ENCODE measurements at places on chromosomes 1 and 21. TPM values are rescaled to one million over a fixed set of nuclear protein-coding genes. Genes with fewer than 3 reads are reported as not detected.
A peak's percentile ranks its signal among the peaks of the same experiment; 100 is the strongest.

DNA sequence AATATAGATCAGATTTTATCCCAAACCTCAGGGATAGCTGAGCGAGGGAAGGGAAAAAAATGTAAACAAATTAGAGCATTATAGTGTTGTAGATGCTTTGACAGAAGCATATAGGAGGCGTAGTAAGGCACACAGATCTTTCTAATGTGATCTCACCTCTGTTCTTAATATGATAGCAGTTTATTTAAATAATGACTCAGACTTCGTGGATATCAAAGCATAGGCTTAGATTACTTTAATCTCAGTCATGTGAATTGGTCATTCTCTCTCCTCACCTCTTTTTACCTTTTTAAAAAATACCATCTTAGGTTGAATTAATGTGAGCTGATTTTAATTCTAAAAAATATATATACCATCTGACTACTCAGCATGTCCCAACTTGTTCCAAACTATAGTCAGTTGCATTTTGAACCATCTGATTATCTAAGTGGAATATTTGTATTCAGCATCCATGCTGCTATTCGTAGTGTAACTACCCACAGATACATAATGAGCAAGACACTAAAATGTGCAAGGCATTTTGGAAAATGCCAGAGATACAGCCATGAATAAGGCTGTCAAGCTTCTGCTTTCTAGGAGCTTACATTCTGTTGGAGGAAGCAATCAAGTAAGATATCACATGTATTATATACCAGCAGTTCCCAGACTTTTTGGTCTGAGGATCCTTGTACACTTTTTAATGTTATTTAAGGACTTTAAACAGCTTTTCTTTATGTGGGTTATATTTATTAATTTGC lies 76.7 kb downstream of the OSBPL9 start:
- DNase-seq = no peak

Gene MSH4
- 0.55 TPM for total RNA-seq

- no peak for DNase-seq
Measured at GRCh38 chr1:231139659-231140654, 21.9 kb upstream of the TRIM67 start.

Gene NTMT2
- total RNA-seq = not detected

Gene SPATA1
- total RNA-seq = 0.96 TPM

DNA sequence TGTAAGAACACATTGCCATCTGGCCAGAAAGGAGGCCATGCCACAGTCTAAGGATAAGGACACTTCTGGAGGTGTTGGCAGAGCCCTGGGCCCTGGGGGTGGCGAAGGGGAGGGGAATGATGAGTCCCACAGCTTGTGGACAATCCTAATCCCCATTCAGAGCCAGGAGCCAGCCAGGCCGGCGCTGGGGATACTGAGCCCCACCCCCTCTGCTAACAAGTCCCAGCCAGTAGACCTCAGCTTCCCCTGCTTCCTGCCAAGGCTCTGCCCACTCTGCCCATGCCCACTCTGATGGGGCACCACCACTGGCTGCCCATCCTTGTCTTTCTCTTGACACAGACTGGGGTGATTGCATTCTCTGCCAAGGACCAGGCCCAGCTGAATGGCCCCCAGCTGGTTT lies 71.9 kb downstream of the NAV1 start:
- DNase-seq = no peak

- DNase-seq = no peak
Measured at GRCh38 chr1:91283421-91283726, 121.3 kb downstream of the HFM1 start.

Gene PER3
- total RNA-seq = 33.3 TPM

Gene S100A7A
- not detected for total RNA-seq

GRCh38 chr1:170881268-170882265 lies 53.8 kb upstream of the MROH9 start:
- DNase-seq = no peak

DNA sequence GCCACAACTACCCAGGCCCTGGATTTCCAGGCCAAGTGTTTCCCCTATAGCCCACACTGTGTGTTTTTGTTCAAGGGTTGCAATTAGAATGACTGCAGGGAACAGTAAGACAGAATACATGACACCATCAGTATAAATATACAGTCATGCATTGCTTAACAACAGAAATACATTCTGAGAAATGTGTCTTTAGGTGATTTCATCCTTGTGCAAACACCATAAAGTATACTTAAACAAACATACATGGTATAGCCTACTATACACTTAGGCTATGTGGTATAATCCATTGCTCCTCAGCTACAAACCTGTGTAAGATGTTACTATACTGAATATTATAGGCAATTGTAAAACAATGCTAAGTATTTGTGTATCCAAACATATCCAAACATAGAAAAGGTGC lies 7.5 kb upstream of the SLC44A5 start:
- no peak for DNase-seq

- DNase-seq = no peak
Measured at GRCh38 chr1:186858923-186859322, 30.2 kb downstream of the PLA2G4A start.

DNA sequence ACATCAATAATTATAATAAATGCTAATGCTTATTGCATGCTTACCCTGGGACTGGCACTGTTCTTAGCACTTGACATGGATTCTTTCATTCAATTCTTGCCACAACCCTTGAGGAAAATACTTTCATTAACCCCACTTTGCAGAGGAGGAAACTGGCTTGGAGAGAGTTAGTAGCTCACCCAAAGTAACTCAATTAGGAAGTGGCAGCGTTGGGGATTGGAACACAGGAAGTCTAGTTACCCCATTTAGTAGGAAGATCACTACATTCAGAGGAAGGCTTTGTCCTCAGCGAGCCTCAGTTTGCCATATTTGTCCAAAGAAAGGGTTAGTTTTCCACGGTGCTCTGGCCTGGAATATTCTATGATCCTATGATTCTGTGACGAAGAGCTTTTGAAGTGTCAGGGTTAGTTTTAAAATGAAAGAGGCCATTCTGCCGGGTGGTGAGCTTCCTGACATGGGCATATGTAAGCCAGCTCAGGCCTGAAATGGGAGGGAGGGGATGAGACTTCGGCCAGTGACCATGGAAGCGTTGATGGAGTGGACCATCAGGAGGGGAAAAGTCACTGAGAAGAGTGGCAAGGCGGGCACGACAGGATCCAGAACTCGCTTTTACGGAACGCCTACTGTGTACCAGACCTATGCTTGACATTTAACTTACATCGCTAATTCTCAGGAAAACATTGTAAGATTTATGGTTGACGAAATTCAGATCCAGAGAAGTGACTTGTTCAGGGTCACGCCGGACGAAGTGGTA lies 28.2 kb upstream of the EPB41 start:
- DNase-seq = no peak

DNA sequence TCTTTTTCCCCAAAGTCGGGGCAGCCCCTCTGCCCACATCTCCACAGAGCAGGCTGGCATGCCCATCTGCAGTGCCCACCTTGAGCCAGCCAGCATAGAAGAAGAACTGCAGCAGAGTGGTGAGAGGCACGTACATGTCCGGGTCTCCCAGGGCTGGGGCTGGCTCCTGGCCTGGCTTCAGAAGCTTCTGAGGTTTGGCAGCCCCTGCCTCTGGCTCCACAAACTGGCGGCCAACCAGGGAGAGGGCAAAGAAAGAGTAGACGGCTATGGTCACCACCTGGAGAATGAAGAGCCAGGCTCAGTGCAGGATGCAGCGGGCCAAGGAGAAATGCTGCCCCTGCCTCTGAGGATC lies 3.0 kb downstream of the BEST4 start:
- DNase-seq = no peak

Gene SLC9C2
- total RNA-seq = not detected

GRCh38 chr1:2180297-2181245 lies 14.0 kb downstream of the FAAP20 start:
- no peak for DNase-seq

Gene ZYG11B
- 33.3 TPM for total RNA-seq

Gene SDC3
- 68.2 TPM for total RNA-seq

DNA sequence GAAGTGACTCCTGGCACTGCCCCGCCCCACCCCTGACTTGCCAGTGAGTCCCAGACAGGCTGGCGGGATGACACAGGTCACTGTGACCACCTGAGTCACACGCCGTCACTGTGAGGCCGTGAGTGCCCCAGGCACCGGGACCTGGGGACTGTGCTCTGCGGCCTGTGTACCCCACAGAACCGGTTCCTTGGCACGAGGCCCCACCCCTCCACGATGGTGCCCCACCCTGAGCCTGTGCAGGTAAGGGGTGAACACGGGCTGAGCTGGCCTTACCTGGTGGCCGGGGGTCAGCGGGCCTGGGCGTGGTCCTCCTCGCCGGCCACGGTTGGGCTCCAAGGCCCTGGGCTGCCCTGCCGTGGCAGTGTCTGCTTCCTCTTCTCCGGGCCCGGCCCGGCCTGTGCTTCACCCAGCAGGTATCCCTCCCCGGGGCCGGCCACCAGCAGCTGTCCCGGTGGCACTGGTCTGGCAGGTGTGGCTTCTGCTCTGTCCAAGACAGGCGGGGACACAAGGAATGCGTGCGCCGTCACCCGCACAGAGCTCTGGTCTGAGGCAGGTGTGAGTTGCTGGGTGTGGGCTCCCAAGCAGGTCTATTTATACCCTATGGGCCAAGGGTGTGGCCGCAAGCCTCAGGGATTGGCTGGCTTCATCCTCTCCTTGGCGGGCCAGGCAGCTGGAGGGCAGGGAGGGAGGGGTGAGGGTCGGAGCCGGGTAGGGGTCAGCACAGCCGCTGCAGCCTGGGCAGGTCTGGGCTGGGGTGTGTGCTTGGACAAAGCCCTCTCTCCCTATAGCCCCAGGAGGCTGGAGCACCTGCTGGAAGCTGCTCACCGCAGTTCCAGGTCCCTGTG lies at the start of gene RNF223:
TSS of gene RNF223 (minus strand) at position 564 of the 845 bp plus-strand sequence. CDS start 1,740 bp downstream, outside the sequence.
- DNase-seq = peak; percentile 90

DNA sequence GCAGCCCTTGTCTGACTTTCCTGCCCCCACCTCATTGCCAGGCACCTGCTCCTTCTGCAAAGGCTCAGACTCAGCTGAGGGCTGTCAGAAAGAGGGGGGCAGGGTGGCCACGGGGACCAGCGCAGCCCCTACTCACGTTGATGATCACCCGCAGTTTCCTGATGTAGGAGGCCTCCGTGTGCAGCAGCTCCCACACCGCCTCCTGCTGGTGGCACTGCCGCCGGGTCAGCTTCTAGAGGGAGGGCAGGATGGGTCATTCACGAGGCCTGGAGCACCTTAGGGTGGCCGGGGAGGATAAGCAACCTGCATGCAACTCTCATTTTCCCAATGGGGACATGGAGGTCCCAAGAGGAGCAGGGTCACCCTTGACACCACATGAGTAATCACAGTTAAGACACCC lies 6.4 kb upstream of the TNFRSF25 start:
- DNase-seq = no peak
